ENCODE measurements at places on chromosomes 4 and X. TPM values are rescaled to one million over a fixed set of nuclear protein-coding genes. Genes with fewer than 3 reads are reported as not detected.

DNA sequence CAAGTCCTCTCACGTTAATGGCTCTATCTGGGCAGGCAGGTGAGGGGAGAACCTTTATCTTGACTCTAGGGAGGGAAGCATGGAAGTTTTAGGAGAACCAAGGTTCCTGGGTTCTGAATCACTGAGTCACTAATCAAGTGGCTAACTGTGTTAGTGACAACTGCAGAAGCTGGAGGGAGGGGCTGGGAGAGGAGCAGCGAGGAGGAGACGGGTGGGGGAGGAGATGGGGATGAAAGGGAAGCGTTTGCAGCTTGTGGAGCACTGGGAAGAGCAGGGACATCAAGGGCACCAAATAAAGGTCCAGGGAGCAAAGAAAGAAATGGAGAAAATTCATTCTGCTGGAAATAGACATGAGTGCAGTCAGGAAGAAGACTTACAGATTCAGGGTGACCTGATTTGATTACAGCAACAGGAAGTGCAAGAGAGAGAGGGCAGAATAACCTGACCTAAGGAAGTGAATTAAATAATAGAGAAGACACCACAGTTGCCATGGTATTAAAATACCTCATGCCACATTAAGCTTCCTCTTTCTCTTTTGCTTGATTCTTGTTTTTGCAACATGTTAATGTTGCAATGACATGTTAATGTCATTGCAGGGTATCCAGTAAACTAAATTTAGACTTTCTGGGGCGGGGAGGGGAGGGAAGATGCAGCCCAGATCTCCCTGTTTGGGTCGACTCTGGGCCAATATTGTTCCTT lies 4.5 kb upstream of the SETD7 start:
- peak; percentile 78 for DNase-seq

DNA sequence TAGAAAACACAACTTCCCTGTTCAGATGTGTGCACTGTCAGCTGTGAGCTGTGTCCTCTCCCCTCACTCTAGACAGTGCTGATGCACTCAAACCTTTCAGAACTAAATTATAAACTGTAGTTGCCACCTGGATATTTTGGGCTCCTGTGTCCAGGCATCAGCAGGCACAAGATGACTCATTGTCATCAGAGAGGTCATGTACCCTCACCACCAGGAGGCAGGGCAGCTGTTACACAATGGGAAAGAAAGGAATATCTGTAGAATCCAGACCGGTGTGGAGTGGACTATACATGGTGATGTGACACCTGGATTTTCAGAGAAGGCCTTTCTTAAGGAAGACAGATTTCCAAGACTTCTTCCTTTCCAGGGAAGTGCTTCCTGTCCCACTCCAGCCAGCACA lies 854.4 kb upstream of the AGA start:
- DNase-seq = no peak

DNA sequence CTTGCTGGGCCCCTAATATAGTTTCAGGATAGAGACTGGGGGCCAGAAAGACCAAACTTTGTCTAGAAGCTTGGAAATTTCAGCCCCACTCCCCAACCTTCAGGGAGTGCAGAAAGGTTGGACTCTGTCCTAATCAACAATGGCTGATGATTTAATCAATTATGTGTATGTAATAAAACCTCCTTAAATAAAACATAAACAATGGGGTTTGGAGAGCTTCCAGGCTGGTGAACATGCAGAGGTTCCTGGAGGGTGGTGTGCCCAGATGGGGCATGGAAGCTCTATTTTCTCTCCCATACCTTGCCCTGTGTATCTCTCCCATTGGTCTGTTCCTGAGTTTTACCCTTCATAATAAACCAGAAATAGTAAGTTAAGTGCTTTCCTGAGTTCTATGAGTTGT lies 174.2 kb downstream of the GC start:
- no peak for DNase-seq

- no peak for DNase-seq
These were observed 499.5 kb downstream of the ANKRD50 start for GRCh38 chr4:124212815-124213630.

GRCh38 chrX:19827088-19827487 lies 60.3 kb downstream of the SH3KBP1 start:
- DNase-seq = no peak

DNA sequence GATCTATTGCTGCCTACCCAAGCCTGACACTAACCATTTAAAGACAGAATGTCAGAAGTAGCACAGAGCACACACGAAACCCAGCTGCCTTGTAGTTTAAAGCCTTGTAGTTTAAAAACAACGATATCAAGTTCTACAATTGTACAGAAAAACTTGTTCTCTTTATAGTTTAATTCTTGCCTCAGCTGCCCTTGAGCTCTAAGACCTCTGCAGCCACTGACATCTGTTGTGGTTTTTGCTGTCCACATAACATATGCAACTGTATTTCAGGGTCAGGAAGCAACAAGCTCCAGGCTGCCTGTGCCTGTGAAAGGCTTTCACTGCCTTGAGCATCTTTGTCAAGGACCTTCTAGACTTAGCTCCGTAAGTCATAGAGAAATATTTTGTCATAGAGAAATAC lies 227.2 kb downstream of the SPCS3 start:
- no peak for DNase-seq

DNA sequence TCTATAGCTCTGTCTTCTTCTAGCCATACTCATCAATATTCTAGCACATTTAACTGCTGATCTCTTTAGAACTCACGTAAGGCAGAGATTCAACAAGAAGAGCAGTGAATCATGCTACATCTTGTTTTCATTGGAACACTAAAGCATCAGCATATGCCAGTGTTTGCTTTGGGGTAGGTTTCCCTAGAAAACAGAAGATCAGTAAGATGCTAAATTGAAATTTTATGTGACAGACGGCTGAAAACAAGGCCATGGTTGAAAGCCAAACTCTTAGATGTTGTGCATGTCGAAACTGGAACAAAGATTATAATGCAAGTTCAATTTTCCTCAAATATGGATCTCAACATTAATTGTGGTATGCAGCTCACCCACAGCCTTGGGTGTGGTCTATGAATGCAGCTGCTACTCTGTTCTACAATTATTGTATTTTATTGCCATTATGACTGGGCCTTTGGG lies 107.6 kb downstream of the PDLIM5 start:
- DNase-seq = no peak

DNA sequence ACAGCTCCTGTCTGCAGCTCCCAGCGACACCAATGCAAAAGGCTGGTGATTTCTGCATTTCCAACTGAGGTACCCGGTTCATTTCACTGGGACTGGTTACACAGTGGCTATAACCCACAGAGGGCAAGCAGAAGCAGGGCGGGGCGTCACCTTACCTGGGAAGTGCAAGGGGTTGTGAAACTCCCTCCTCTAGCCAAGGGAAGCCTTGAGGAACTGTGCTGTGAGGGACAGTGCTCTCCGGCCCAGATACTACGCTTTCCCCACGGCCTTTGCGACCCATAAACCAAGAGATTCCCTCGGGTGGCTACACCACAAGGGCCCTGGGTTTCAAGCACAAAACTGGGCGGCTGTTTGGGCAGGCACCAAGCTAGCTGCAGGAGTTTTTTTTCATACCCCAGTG lies 218.9 kb downstream of the PPP3CA start:
- DNase-seq = no peak

- DNase-seq = no peak
These were observed 765.4 kb upstream of the PCDH10 start for GRCh38 chr4:132383571-132384199.

GRCh38 chr4:158102904-158103303 lies 69.9 kb downstream of the GASK1B start:
- no peak for DNase-seq

DNA sequence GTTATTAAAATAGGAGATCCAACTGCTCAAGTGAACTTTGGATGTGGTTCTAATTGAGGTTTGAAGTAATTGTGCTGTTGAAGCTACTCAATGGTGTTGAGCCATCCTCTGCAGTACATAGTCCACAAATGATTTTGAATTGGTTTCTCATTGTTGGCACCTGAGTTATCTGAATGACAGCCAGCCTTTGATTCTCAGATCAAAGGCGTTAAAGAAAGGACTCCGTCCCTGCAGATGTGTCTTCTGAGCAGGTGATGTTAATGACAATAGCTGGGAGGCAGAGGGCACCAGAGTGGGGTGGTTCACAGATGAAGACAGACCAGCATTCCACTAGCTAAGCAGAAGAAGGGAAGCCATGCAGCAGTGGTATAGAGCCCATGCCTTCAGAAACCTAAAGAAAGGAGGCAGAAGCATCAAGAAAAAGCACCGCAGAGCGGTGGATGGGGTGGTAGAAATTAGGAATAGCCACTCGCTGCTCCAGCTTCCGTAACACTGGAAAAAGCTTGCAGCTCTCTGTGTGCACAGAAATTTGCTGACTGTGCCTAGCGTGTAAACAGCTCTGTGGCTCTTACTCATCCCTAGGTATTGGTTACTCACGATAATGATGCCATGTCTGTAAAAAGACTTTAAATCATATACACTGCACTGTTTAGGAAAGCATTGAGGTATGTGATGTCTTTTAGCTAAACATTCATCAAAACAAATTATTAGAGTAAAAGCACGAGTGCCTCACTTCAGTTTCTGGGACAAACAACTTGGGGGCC lies 79.2 kb upstream of the CLCN4 start:
- DNase-seq = no peak

DNA sequence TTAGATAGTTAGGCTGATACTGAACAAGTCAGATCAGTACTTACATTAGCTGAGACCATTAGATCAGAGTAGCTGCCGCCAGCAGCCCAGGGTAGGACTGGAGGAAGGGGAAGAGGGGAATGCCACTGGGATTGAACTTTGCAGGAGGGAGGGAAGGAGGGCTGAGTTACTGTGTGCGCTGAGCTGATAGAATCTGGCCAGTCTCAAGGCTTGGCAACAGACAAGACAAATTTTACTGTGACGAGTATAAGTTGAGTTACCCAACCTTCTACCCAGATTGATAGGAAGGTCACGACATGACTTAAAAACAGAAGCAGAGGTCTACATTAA lies 372.1 kb downstream of the OPHN1 start:
- no peak for DNase-seq

GRCh38 chr4:30495251-30495650 lies 224.9 kb upstream of the PCDH7 start:
- DNase-seq = no peak

DNA sequence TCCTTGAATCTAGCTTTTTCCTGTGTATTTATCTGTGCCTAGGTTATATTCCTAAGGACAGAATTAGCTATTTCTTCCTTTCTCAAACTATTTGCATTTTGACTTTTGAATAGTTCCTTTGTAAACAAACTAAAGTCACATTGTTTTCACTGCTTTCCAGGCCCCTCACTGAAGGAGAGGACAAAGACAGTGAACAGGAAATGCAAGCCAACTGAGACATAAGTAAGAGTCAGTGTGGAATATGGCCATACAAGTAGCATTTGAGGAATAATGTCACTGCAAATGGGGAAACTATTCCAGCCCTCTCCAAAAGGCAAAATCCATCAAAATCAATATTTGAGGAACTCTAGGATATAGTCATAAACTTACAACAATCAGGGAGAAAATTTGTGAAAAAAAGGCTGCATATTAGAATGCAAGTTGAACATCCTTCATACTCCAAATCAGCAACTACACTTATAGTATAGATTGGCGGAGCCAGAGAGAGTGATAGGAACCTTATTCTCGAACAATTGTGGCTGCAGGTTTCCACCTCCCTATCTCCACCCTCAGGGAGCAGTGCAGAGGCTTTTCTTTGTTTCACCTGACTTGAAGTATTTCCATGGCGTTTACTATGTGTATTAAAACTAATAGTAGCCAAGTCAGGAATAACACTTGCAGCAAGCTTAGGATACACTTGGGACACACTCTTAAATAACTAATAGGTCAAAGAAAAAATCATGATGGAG lies 1110.4 kb upstream of the ADGRL3 start:
- DNase-seq = no peak

DNA sequence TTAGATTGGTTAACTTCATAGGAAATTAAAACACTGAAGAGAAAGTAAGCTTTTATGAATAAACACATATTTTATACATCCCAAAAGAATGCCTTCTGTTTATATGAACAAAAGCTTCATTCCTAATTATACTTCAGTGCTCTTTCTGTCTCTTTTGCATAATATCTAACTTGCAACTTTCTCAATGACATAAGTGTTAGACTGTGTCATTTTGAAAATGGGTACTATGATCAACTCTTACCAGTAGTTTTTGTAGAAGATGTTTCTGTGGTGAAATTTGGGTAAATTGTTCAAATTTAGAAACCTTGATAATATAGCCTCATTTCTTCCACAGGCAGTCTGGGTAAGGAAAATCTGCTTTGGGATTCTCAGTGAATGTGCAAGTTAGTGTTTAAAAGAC lies 991.4 kb downstream of the CCSER1 start:
- DNase-seq = no peak

DNA sequence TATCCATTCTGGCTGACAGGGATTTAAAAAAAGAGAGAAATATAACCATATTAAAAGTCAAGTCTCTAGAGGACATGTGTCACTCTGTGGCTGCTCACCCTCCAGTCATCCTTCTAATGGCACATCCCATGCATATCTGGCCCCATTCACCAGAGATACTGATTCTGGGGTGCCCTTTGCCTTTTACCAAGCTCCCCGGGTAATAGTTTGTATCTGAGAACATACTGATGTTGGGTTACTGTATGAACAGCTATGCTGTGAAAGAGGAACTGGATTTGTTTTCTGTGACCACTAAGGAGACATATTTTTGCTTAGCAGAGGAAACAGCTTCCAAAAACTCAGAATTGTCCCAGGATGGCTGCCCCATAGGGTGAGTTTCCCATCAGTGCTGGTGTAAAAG lies 56.0 kb downstream of the SAT1 start:
- no peak for DNase-seq

DNA sequence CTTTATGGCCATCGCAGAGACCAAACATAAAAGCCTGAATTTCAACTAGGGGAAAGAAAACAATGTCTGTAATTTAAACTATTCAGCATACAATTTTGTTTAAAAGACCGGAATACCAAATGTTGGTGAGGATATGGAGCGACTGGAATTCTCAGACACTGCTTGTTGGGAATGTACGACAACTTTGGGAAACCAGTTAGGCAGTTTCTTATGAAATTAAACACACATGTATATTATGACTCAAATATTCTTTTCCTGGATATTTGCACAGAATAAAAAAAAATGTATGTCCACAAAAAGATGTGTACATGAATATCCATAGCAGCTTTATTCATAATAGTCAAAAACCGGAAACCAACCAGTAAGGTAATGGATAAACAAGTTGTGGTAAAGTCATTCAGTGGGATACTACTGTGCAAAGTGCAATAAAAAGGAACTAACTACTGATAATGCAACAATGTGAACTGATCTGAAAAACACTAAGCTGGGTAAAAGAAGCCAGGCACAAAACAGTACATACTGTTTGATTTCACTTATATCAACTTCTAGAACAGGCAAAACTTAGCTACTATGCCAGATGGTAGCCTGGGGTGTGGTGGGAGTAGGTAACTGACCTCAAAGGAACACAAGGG lies 152.7 kb upstream of the FTHL17 start:
- DNase-seq = no peak

- no peak for DNase-seq
These were observed 29.5 kb upstream of the FGFR3 start for GRCh38 chr4:1763550-1764080.

- no peak for DNase-seq
These were observed 24.3 kb downstream of the CXCL13 start for GRCh38 chr4:77629885-77630284.

GRCh38 chr4:107931775-107932321 lies 499 bp downstream of the CYP2U1 start:
- peak; percentile 71 for DNase-seq

MAGEA11 gene
- polyA plus RNA-seq = not detected

LIMCH1 gene
- not detected for polyA plus RNA-seq

GPR101 gene
- polyA plus RNA-seq = not detected

SYN1 gene
- polyA plus RNA-seq = not detected

FOXO4 gene
- 1.1 TPM for polyA plus RNA-seq

TRIM61 gene
- 2.2 TPM for polyA plus RNA-seq

EREG gene
- polyA plus RNA-seq = 0.32 TPM

AKAP14 gene
- polyA plus RNA-seq = not detected

DCAF12L1 gene
- not detected for polyA plus RNA-seq

STPG2 gene
- 0.25 TPM for polyA plus RNA-seq

C4orf36 gene
- polyA plus RNA-seq = not detected
